ENCODE measurements at places on chromosomes 7 and 10. TPM values are rescaled to one million over a fixed set of nuclear protein-coding genes. Genes with fewer than 3 reads are reported as not detected.

Gene CPED1
- polyA plus RNA-seq, result not detected

Gene GBX1
- polyA plus RNA-seq, result not detected

Gene FEZF1
- polyA plus RNA-seq, result not detected

Gene HTRA1
- polyA plus RNA-seq, result 73.1 TPM

Gene GAD2
- polyA plus RNA-seq, result 53.2 TPM

Gene TMEM236
- 0.13 TPM for polyA plus RNA-seq

Gene PLEKHA1
- polyA plus RNA-seq, result 15.0 TPM

Gene TMEM130
- 37.0 TPM for polyA plus RNA-seq

Gene DRGX
- polyA plus RNA-seq, result 0.25 TPM

Gene RTKN2
- 1.2 TPM for polyA plus RNA-seq

Gene CALCR
- not detected for polyA plus RNA-seq

Gene PLXNA4
- 4.0 TPM for polyA plus RNA-seq

Gene CDH23
- polyA plus RNA-seq, result 7.6 TPM

Gene SLC12A9
- 0.47 TPM for polyA plus RNA-seq

Gene TMEM72
- 22.1 TPM for polyA plus RNA-seq

Gene GPR37
- polyA plus RNA-seq, result not detected

Data from Purkinje cell (primary cell).